ENCODE measurements at places on chromosomes 6 and 20.

- no peak for DNase-seq
Measured at GRCh38 chr6:168165373-168165772, 86.4 kb upstream of the FRMD1 start.

DNA sequence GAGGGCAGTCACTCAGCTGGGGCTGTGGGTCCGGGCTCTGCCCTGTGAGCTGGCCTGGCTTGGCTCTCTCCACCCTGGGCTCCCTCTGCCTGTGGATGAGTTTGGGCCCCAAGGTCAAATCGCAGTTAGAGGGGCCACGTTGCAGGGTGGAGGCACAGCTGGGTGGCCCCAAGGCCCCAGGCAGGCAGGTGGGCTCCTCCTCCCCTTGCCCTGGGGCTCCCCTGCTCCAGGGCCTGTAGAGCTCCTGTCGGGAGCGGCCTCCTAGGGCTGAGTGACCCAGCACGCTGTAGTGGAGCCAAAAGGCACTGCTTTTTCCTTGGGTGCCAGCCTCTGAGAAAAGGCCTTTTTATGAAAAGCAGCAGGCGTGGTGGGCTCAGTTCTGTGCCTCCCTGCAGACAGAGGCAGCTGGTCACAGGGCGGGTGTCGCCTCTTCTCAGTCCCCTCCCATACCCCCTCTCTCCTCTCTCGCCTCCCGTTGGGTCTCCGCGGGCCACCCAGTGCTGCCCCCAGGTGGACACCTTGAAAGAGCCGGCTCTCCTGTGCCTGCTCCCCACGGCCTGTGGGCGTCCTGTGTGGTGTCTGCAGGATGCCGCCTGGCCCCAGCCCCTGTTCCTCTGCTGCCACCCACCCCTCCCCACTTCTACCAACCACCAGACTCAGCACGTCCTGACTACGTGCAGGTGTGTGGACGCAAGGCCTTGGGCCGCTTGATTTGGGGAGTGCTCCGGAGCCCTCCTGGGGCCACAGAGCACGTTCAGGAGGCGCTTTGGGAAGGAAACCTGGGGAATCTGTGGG is 13.2 kb downstream of the SS18L1 start:
- DNase-seq: peak; percentile 50

- DNase-seq: no peak
Measured at GRCh38 chr6:118935331-118935668, 341 bp upstream of the MCM9 start.

GRCh38 chr6:151723152-151723551 is 84.3 kb upstream of the ESR1 start:
- peak; percentile 41 for DNase-seq

DNA sequence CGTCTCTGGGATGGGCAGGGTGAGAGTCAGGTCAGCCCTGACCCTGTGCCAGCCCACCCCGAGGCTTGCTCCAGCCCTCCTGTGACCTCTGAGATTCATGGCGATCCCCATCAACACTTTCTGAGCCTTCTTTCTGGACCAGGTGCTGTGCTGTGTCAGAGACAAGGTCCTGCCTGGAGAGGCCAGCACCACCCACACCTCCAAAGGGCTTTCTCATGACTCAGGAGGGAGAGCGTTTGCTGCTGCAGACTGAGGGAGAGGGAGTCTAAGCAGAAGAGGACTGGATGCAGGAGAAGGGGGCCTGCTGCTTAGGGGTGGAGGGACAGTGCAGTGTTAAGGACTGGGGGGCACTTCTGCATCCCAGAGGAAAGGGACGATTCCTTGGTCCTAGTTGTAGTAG is 193.5 kb downstream of the LRFN2 start:
- no peak for DNase-seq

DNA sequence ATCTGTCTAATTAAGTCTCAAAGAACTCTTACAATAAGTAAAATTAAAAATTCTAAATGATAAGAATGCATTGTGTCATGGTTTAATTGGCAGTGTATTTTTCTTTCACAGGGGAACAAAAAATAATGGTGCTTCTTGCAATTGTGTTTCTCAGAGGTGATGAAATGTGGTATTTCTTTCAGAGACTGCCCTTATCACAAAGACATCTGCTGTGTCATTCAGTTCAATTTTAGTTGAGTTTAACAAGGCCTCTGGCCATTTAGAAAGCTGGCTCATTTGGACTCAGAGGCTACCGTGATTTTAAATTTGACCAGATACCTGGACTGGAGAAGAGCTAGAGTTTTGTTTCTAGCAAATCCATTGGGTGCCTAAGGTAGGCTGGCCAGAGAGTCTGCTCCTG is 23.6 kb upstream of the ZNF831 start:
- no peak for DNase-seq

DNA sequence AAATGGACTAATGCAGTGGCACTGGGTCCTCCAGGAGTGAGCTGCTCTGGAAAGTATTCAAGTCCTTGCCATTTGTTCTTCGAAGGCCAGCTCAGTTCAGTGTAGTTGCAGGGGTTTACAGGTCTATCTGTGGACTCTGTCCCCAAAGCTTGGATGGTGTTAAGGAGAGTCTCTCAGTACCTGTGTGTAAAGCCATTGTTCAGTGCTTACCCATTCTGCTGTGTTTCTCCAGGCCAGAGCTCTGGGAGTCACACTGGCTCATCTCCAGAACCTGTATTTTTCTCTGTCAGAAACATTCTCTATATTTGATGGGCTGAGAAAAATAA is 66.6 kb downstream of the DTD1 start:
- DNase-seq: no peak

DNA sequence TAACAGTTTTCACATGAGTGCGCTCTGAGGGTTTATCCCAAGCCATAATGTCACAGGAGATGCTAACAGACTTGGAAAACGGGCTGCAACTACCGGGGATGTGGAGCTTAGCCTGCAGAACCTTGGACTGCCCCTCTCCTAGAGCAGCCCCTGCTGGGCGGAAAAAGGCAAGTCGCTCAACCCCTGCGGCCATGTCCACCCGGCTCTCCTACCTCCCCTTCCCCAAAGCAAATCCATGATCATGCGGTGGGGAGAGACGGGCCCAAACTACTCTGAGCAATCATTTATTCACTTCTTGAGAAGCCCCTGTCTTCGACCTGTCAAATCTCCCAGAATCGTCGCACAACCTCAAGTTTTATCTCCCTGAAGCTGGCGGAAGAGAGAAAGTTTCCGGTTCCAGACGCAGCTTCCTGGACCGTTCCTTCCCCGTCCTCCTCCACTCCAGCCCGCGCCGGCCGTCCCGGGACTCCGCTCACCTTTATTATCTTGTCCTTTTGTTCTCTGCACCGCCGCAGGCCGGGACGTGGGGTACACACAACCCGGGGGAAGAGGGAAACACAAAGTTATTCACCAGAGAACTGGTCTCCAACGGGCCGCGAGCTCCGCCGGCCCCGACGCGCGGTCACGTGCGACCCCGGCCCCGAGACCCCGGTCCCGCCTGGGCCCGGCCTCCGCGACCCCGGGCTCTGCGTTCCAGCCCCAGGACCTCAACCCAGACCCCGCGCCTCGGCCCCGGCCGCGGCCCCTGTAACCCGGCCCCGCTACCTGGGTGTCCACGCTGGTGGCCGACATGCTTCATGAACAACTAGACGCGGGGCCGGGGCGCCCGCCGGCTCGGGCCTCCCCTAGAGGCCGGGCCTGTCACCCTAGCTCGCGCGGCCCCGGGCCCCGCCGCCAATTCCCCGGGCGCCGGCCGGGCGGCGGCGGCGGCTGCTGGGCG is 560 bp downstream of the YTHDF1 start:
- no peak for DNase-seq

- no peak for DNase-seq
Measured at GRCh38 chr20:31497838-31498540, 16.3 kb upstream of the HM13 start.

DNA sequence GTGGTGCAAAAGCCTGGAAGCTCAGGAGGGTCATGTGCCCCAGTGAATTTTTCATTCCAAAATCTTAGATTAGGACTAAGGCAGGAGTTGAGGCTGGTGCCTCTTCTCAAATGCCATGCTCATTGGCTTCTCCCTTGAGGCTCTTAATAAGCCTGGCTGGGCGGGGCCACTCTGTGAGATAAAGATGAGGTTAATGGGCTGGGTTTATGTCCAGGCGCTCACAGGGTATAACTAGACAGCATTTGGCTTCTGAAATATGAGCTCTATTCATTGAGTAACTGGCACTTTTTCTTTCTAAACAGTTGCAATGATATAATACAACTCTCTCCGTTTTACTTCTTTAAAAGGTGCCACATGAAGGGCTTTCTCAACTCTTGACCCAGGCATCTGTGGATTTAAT is 156.3 kb downstream of the SCML4 start:
- no peak for DNase-seq

DNA sequence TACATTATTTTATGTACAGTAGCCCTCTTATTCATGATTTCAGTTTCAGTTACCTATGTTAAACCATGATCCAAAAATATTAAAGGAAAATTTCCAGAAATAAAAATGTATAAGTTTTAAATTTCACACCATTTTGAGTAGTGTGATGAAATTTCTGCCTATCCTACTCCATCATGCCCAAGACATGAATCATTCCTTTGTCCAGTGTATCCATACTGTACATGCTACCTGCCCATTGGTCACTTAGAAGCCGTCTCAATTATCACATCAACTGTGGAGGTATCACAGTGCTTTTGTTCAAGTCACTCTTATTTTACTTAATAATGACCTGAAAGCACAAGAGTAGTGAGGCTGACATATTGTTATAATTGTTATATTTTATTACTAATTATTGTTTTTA is 32.3 kb upstream of the PLCB4 start:
- no peak for DNase-seq

GRCh38 chr6:73505142-73505541 is 15.7 kb downstream of the EEF1A1 start:
- no peak for DNase-seq

- no peak for DNase-seq
Measured at GRCh38 chr20:43015566-43015965, 174.1 kb downstream of the PTPRT start.

- DNase-seq: no peak
Measured at GRCh38 chr6:104483225-104483834, 376.4 kb downstream of the HACE1 start.

DNA sequence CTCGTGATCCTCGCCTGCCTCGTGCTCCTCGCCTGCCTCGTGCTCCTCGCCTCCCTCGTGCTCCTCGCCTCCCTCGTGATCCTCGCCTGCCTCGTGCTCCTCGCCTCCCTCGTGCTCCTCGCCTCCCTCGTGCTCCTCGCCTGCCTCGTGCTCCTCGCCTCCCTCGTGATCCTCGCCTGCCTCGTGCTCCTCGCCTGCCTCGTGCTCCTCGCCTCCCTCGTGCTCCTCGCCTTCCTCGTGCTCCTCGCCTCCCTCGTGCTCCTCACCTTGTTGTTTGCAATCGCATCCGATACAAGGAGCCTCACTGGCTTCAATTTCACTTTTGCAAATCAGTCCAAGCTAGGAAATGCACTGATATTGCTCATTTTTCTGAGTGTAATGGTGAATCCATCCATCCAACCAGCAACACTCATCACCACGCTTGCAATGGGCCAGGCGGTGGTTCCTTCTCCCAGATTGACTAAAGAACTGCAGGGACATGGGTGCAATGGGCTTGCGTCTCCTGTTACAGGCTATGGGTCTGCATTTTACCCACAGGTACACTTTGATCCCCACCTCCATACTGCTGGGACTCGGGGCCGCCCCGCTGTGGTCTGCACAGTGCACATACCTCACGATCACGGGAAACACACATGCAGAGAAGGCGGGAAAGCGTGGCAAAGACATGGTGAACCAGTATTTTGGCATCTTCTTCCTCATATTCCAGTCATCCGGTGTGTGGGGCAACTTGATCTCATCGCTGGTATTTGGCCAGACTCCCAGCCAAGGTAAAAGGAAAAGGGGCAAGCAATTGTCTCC is 4.6 kb downstream of the UNC93A start:
- DNase-seq: no peak

DNA sequence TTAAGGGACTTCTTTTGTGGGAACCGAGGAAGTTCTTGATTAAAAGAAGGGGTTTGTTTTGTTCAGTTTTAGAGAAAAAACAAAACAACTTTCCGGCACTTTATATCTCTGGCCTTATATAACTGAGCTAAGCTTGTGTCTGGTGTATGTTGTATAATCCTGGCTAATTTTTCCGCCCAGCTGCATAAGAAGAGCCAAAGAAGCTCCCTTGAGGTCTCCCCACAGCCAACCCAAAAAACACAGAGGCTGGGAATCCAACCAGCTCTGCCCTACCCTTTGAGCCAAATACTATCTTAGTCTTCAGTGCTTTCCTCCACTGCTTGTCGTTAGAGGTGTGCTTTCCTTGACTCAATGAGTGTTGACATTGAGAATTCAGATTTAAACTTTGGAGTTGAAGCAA is 45.5 kb upstream of the RNF146 start:
- no peak for DNase-seq

DNA sequence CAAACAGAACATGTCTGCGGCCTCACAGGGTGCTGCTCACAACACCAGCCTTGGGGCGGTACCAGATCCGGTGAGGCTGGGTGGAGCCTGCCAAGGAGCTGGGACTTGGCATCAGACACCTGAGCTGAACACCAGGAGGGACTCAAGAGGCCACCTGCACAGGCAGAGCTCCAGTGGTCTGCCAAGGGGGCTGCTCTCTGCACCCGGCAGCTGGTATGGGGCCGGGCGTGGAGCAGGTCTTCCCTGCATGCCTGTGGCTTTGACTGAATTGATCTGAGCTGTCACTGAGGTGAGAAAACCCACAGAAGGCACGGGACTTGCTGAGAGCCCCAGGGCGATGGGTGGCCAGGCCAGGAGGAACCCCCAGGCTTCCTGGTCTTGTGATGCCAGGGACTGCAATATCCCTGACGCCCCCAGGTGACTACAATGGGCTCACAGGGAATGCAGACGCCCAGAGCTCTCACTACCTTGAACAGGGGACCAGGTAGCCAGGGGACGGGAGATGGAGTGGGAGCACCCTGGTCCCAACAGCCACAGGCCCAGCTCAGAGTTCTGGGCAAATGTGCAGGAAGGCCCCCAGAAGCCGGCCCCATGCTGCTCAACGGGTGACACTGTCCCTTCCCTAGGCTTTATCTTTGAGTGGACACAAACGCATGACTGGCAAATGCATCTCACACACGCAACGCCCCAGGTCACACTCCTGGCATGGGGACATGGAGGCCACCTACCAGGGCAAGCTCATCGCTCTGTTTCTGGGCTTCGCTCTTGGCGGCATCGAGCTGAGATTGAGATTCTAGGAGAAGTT is 48.2 kb downstream of the DSTN start:
- DNase-seq: no peak

GRCh38 chr20:16952965-16953364 is 204.8 kb downstream of the OTOR start:
- no peak for DNase-seq

- DNase-seq: no peak
Measured at GRCh38 chr6:117025310-117025709, 148.3 kb downstream of the RFX6 start.

- DNase-seq: peak; percentile 79
Measured at GRCh38 chr20:19074828-19075516, 137.5 kb upstream of the SLC24A3 start.

- peak; percentile 24 for DNase-seq
Measured at GRCh38 chr6:114712129-114712662, 369.4 kb upstream of the HS3ST5 start.

DNA sequence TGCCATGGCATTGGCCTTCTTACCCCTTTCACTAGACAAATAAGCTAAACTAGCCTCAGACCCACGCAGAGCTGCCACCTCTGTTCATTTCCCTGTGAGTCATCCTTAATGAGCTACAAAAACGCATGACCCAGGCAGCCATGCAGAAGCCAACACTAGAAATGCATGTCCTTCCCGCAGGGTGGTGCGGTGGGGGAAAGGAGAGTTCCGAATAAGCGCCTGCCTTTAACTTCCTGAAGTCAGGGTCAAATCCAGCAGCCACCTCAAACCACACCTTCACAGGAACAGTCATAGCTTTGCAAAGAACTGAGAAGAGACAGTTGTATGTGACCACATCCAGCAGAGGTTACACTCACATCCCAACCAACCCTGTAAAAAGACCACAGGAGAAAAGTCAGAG is 40.4 kb downstream of the IRF4 start:
- DNase-seq: no peak

GRCh38 chr6:162907876-162908481 is 180.2 kb downstream of the PACRG start:
- no peak for DNase-seq
